Stimulated activated CD4-positive, alpha-beta T cell treated with anti-CD3 and anti-CD28 coated beads, Interleukin-15, amount 100 ng/mL, for 24 hours (primary cell): ENCODE measurements at places on chromosomes 16 and 17.
A peak's percentile ranks its signal among the peaks of the same experiment; 100 is the strongest.

DNA sequence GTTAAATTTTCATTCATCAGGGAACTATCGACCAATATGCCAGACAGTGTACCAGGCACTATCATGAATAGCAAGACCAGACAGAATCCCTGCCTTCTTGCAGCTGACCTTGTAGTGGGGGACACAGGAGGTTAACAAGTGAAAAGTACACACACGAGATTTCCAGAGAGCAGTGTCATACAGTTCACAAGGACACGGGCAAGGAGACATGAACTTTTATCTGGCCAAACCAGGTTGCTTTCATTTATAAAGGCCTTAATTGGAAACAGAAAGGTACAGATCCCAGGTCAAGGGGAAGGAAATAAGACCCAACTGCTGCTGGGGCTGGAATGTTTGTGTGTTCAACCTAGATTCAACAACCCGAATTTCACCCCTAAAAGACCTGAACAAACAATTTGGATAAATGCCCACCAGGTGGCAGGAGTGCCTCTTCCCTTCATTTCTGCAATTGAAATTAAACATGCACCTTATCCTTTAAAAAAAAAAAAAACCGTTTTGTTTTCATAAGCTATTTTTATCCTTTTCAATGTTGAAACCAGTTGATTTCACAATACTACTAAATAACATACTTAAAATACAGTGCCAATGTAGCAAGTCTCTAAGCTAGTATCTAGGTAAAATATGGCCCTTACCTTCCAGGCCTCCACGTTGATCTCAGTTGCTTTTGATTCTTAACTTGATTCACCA, 65.9 kb downstream of the EMP2 start:
- peak; percentile 56 for DNase-seq

- no peak for DNase-seq
These were observed 24.4 kb upstream of the USP10 start for GRCh38 chr16:84675423-84675822.

DNA sequence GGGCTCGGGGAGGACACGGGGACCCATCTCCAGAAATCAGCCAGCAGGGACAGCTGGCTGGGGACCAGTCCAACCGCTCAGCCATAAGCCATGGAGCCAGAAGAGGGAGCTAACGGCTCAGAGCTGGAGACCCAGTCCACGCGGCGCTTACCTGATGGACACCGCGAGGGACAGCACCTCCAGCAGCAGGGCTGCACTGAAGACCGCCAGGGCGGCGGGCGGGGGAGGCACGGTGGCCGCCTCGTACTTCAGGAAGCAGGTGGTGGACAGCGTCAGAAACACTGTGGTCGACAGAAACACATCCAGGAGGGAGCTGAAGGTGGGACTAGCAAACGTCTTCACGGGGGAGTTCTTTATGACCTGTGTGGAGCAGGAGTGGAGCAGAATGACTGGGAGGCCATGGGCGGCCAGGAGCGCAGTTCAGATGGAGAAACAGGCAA, 102.6 kb upstream of the CREBBP start:
- DNase-seq, result peak; percentile 55

DNA sequence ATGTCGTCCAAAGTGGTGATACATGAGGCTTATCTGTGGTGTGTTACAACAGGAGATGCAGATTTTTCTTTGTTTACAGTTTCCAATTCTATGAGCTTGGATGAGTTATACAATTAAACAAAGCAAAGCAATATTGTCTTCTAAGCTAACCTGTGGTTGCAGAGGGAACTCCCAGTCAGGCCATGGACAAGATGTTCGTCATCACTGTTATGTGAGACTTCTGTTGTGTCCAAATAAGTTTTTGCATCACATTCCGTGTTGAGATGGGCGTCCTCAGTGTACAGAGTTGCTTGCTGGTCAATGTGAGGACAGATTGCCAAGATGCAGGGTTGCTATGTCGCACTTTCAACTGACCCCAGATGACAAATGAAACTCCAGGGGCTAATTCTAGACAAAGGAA, 189.3 kb downstream of the IRF8 start:
- DNase-seq, result no peak

DNA sequence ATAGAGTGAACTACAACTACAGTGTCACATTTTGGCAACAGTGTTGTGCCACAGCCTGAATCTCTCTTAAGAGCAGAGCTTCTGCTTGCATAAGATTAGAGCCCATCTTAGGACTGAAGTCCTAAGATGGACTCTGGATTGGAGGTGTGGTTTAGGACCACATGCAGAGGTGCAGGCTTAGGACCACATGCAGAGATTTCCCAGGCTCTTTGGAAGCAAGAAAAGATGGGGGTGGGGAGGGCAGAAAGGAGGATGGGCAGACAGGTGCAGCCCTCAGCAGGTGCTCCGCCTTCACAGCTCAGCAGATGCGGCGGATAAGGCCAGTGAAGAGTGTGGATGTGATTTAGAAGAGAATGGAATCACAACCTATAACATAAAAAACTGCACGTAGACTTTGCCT, 128.7 kb downstream of the TANGO6 start:
- DNase-seq, result no peak

DNA sequence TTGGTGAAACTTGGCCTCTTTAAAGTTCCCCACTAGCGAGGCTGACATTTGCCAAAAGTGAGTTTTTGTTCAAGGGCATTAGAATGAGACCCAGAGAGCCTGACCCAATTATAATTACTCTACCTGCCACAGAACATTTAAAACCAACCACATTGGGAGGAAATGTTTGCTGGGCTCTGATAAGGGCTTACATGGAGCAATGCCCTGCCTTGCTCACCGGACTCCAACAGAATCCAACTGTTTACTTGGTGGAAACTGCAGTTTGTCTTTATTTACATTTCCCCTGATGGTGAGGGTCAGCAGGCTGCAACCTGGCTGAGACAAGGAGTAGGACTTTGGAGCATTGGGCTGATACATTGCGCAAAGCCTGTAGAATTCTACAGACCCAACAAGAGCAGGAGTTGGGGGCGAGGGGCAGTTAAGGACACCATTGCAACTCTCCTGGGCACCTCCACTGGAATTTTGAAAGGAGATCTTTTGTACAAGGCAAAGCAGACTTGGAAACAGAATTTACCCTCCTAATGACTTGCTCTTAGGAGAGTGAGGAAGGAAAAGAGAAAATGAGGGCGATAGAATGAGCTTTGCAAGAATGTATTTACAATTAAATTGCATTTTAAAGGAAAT, 368.6 kb downstream of the SHISA9 start:
- no peak for DNase-seq

DNA sequence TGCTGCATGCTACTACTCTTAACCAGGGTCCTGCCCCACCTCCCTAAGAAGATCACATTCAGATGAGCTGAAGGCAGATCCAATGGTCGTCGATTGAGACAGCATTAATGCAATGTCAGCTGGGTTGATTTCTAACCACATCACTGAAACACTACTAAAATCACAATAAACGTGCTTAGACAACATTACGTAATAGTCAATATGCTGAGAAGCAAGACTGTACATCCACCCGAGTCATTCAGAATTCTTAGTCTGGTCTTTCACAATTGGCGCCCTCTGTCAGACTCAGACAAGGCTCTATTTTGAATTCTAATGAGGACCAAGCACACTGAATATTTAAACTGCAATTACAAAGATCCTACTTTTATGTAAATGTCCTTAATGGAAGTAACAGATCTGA, 205.2 kb downstream of the STX8 start:
- no peak for DNase-seq

GRCh38 chr16:30473231-30474073, 910 bp downstream of the ITGAL start:
- peak; percentile 79 for DNase-seq

GRCh38 chr17:44102849-44103622, 20.4 kb downstream of the HDAC5 start:
- no peak for DNase-seq

GRCh38 chr17:40705584-40705983, 2.0 kb upstream of the KRT24 start:
- no peak for DNase-seq

DNA sequence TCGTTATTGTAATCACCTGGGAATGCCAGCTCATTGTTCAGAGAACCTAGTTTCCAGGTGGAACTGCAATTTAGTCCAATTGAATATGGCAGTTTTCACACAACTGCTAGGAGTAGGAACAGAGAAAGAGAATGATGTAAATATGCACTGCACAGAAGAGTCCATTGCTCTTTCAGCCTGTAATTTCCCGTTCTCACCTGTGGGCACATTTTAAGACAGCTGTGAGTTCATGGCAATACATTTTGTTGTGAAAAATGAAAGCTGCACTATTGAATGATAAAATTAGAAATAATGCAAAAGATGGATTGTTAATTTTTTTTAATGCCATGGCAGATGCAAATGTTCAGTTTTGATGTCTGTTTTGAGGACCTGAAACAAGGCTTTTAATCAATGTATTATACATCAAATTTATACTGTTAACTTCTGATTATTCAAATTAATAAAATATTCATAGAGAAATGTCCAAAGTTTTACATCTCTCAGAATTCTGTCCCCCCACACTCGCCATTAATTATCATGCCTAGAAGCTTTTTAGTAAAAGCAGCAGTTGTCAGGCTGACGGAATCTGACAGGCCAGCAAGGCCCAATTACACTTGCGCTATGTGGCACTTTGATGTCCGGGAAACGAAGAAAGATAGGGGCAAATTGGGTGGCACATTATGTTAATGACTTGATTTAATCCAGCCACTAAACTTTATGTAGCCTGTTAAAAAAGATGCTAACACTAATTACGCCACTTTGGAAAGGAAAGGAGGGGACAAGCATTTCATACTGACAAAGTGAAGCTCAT, 72.2 kb downstream of the RPGRIP1L start:
- DNase-seq, result no peak

DNA sequence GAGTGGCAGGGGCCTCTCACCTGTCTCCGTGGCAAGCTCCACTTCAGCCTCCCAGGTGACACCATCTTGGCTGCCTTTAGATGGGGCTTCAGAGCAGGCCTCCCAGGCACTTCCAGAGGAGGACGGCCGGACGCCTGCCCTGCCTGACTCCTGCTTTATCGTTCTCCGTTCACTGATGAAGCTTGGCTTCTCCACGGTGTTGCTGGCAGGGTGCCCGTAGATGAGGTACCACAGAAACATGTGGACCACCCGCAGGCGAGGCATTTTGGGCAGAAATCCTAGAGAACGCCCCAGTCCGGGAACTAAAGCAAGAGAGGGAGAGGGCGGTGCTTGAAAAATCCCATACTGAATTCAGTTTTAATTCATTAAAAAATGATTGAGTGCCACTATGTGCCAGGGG, 54.5 kb downstream of the GTF3C1 start:
- no peak for DNase-seq

DNA sequence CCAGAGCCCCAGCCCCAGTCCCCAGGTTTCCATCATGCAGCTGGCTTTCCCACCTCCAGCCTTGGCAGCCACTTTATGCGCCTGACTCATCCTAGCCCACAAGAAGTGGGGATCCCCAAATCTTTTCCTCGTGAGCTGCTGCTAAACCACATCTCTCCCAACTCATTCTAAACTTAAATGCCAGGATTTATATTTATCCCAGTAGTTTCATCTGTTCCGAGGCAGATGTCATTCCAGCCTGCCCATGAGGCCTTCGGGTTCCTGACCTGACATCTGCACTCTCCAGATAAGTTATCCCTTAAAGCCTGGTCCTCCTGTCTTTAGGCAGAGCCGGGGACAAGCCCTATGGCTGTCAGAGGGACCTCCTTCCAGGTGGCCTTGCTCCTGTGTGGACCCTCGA, 16.6 kb downstream of the PLXDC1 start:
- no peak for DNase-seq

GRCh38 chr17:49472527-49472926, 22.6 kb upstream of the NGFR start:
- no peak for DNase-seq

GRCh38 chr17:43772877-43773648, 5.7 kb downstream of the DUSP3 start:
- no peak for DNase-seq

GRCh38 chr17:8288336-8289102, at the start of gene RANGRF:
Gene RANGRF, plus strand, starts transcription at chr17:8288670. Its CDS starts 119 bp downstream, at chr17:8288789.
- peak; percentile 93 for DNase-seq

- DNase-seq, result peak; percentile 76
These were observed 254.4 kb downstream of the C16orf95 start for GRCh38 chr16:87062569-87063442.

- DNase-seq, result no peak
These were observed 3.8 kb downstream of the OR4D2 start for GRCh38 chr17:58170622-58171021.

DNA sequence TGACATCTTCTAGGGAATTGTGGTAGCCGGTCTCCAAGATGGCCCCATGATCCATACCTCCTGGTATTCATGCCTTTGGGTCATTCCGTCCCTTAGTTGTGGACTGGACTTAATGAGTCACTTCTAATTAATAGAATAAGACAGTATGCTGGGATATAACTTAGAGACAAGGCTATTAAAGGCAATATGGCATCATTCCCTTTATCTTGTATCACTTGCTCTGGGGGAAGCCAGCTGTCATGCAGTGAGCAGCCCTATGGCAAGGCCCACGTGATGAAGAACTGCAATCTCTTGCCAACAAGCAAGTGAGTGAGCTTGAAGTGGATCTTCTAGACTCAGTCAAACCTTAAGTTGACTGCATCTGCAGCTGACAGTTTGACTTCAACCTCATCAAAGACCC, 97.8 kb upstream of the MED13 start:
- DNase-seq, result no peak

DNA sequence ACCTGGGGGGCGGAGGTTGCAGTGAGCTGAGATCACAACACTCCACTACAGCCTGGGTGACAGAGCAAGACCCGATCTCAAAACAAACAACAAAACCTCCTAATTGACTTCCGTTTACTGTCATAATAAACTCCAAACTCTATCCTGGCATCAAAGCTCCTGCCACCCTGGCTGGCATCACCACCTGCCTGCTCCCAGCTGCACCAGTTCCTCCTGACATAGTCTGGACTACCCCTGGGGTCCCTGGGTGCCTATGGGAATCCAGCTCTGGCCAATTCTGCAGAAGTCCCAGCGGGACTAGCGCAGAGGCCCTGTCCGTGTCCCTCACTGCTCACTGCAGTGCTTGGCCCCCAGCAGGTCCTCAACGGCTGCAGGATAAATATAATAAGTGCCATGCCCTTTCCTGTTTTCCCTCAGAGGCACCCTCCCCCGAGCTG, 723 bp downstream of the NTHL1 start:
- no peak for DNase-seq

DNA sequence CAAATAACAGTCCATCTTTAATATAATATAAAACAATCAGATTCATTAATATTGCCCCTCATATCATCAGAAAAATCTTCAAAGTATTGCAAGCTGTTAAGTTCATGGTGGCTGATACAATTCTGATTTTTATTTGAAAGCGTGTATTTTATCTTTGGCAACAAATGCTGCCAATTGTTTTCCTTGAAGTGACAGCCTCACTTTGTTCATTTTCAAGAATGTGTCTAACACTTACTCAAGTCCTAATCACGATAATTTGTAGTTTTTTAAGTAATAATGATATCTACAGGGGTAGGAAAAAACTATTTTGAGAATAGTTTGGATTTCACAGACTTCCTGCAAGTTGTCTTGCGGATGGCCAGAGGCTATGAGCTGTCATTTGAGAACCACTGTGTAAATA, 75.8 kb downstream of the HS3ST3B1 start:
- no peak for DNase-seq

DNA sequence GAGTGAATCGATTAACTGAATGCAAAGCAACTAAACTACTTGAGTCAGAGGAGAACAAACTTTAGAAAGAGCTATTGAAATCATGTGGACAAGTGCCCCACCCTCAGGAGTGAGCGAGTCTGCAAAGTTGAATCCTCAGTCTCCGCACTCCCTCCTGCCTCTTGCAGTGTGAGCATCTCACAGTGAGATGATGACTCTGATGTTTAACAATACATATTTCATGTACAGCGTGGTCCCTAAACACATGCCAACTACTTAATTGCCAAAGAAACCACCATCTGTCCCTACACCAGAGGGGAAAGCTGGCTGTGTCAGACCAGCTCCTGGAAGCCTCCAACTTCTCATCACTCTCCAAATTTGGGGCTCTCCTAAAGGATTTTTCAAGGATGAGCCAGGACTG, 31.2 kb downstream of the PIMREG start:
- DNase-seq, result no peak
